ENCODE measurements at places on chromosomes 5 and 9. TPM values are rescaled to one million over a fixed set of nuclear protein-coding genes. Genes with fewer than 3 reads are reported as not detected.

Gene SKIC3
- 77.0 TPM for total RNA-seq

Gene HTR4
- total RNA-seq = not detected

GRCh38 chr9:69976152-69976551 lies 67.5 kb upstream of the MAMDC2 start:
- no peak for DNase-seq

Gene RXRA
- 39.4 TPM for total RNA-seq

GRCh38 chr5:86880785-86881492 lies 263.2 kb downstream of the COX7C start:
- peak; percentile 24 for DNase-seq

Gene ZFP2
- 9.0 TPM for total RNA-seq

GRCh38 chr9:122216138-122216797 lies 12.5 kb downstream of the LHX6 start:
- no peak for DNase-seq

DNA sequence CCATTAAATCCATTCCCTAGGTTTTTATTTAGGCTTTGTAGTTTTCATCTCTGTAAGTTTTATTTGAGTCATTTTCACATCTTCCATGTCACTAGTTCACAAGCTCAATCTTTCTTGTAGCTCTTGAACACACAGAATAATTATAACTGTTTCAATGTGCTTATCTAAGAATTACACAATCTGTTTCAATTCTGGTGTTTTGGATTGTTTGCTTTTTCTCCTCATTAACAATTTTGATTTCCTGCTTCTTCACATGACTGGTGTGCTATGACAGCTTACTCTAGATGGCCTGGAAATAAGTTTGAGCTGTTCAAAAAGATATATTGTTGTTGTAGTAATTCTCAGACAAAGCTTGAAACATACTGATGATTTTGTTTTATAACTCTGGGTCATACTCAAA lies 1974.1 kb upstream of the NUDT12 start:
- DNase-seq = no peak

DNA sequence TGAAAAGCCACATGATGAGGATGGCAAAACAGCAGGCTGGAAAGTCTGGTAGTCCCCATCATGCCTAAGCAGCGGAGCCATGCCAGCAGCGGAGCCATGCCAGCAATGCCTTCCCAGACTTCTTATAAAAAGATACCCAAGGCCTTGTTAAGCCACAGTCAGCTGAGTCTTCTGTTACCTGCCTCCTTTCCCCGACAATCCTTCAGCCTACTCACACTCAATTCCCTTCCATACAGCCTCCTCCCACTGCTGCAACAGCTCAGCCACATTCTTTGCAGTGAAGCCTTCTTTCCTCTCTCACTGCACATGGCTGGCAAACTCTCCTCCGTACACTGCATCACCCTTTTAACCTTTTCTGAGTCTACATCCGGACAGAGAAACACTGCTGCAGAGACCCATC lies 114.9 kb downstream of the AUH start:
- DNase-seq = no peak

DNA sequence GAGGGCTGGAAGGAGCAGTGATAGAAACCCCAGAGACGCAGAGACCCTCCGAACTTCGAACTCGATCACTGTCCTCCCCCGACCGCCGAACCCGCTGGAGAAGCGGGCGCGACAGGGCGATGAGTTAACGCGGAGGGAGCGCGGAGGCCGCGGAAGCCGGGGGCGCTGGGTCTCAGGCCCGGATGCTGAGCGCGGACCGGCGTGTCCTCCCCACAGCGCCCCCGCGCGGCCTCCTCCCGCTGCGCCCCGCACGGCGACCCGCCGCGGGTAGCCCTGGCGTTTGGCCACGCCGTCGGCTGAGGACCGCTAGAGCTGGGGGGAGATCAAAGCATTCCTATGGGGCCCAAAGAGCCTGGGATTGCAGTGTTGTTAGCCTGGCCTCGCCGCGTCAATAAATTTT lies 7.7 kb upstream of the DMRT2 start:
- DNase-seq = no peak

Gene ANKRD31
- 0.42 TPM for total RNA-seq

- no peak for DNase-seq
These were observed 3.0 kb downstream of the RLN1 start for GRCh38 chr9:5336688-5337087.

Gene FASTKD3
- total RNA-seq = 14.5 TPM

- peak; percentile 78 for DNase-seq
These were observed 24.3 kb upstream of the RPS14 start for GRCh38 chr5:150473673-150474358.

DNA sequence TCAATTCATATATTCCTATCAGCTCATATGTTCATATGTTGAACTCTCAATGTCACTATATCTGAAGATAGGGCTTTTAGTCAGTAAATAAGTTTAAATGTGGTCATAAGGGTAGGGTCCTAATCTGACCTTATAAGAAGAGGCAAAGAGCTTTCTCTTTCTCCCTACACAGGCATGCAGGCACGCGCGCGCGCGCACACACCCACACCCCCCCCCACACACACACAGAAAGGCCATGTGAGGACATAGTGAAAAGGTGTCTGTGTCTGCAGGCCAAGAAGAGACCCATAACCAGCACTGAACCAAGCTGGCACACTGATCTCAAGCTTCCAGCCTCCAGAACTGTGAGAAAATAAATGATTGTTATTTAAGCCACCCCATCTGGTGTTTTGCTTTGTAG lies 76.0 kb downstream of the PDE4D start:
- no peak for DNase-seq

Gene WWC1
- total RNA-seq = 46.1 TPM

DNA sequence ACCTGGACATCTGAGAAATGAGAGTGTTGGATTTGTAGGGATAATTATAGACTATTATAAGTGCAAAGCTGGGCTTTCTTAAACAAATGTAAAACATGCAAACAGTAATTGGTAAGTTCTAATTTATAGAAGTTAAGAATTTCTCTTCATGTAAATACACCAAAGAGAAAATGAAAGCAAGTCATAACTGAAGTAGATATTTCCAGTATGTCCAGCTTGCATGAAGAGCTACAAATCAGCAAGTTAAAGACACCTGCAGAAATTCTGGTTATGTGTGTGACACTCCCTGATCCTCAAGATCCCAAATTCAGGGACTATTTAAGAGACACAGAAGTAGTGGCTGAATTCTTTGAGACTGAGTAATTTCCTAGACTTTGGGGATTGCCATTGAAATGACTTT lies 308.9 kb downstream of the TLE4 start:
- no peak for DNase-seq

Gene NFIB
- 110 TPM for total RNA-seq

DNA sequence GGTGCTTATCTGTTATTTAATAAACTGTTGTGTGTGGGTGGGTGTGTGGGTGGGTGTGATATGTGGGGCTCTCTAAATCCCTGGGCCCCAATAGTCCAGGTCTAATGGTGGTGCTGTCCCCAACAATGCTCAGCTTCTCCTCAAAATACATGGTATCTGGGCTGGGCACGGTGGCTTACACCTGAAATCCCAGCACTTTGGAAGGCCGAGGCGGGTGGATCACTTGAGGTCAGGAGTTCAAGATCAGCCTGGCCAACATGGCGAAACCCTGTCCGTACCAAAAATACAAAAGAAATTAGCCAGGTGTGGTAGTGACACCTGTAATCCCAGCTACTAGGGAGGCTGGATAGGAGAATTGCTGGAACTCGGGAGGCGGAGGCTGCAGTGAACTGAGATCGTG lies 4.5 kb upstream of the ORM1 start:
- DNase-seq = no peak

GRCh38 chr9:115035841-115036612 lies 81.9 kb downstream of the TNC start:
- DNase-seq = no peak

DNA sequence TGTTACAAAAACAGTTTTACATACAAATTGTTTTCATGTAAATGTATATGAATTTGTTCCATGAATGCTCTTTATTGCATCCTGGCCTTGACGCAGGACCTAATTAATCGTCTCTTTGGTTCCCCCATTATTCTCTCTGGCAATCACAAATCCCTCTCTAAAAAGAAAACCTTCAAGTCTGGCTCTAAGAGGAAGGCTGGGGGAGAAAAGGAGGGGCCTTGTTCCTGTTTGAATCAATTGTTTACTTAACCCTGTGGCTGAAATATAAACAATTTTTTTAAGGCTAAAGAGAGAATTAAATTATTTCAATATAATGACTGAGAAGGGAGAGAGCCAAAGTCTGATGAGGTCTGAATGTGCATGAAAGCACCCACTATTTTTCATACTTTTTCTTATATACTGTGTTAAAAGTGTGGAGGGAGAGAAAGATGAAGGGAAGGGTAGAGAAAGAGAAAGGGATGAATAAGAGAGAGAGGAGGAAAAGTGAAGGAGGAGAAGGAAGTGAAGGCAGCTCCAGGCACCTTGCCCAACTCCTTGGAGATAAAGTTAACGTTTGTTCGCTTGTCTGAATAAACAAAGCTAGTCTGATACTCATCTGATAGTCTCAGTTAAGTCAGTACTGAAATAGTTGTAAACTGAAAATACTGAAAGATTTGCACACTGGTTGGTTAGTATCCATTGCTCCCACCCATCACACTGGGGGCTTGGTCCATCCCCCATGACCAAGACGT lies 116.4 kb upstream of the SPDL1 start:
- peak; percentile 76 for DNase-seq

GRCh38 chr5:119948162-119948561 lies 318.8 kb downstream of the FAM170A start:
- DNase-seq = no peak

Gene TTC23L
- 7.1 TPM for total RNA-seq

Gene PCDHA9
- 0.54 TPM for total RNA-seq

- DNase-seq = no peak
These were observed 221.0 kb upstream of the KLF4 start for GRCh38 chr9:107710546-107710945.

Gene PTAR1
- total RNA-seq = 75.2 TPM

DNA sequence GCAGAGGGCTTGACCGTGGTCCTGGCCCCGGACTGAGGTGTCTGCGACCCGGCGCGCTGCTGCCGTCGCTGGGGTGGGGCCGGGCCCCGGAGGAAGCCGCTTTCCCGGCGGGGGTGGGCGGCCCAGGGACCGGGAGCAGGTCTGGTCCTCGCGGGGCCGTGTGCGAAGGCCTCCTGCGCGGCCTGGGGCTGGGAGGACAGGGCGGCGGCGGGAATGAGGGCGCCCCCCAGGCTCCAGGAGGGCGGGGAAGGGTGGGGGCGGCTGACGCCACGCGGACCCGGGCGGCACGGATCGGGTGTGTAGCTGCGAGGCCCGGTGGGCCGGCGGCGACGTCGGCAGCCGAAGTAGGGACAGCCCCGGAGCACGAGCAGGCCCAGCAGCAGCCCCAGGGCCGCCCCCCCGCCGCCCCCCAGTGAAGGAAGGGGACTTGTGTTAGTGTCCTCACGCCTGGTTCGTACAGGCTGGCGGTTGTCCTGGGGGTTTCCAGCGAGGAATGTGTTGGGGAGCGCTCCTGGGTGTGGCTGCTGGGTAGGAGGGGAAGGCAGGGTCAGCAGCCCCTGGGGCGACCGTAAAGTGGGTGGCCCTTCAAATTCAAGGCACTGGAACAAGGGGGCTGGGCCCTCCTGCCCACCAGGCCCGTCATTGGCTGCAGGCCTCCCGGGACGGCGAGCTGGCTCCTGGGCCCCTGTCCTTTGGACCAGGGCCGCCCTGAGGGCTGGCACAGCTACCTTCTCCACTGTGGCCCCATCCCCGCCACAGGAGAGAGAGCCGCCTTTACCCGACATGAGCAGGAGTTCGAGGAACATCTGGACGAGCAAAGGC lies 597 bp upstream of the TMEM250 start:
- DNase-seq = peak; percentile 73

Gene FAM53C
- 17.8 TPM for total RNA-seq

DNA sequence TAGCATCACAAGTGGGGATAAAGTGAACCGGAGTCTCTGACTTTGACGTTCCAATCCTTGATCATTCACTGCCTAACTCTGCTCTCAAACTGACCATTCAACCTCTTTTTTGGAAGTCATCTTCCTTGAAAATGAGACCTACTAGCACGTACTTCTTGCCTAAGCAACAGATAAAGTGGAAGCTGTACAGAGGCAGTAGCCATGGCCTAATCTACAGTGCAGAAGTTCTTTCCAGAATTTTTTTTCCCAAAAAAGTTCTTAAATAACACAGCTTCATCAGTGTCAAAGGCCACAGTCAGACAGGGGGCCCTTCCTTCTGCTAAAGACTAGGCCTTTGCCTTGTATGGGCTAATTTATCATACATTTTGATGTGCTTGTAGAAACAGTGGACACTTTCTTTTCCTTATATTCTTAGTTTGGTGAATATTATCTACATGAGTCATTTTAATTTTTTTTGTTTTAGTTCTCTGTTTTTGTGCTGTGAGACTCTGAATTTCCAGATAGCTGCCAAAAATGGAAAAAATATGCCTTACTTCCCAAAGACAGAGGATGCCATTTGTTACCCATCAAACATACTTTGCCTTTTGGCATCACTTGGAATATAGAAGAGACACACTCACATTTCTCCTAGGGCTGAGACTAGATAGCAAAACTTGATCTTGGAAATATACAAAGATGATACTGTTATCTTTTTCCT lies 96.3 kb upstream of the VCAN start:
- no peak for DNase-seq

Gene TMC1
- total RNA-seq = 0.13 TPM

GRCh38 chr5:161686149-161686548 lies 628 bp downstream of the GABRA6 start:
- no peak for DNase-seq

Gene FAM170A
- total RNA-seq = not detected

- DNase-seq = peak; percentile 17
These were observed 1.7 kb downstream of the SMIM3 start for GRCh38 chr5:150780187-150780692.

- DNase-seq = peak; percentile 19
These were observed 22.0 kb upstream of the MAPK9 start for GRCh38 chr5:180313677-180314505.

DNA sequence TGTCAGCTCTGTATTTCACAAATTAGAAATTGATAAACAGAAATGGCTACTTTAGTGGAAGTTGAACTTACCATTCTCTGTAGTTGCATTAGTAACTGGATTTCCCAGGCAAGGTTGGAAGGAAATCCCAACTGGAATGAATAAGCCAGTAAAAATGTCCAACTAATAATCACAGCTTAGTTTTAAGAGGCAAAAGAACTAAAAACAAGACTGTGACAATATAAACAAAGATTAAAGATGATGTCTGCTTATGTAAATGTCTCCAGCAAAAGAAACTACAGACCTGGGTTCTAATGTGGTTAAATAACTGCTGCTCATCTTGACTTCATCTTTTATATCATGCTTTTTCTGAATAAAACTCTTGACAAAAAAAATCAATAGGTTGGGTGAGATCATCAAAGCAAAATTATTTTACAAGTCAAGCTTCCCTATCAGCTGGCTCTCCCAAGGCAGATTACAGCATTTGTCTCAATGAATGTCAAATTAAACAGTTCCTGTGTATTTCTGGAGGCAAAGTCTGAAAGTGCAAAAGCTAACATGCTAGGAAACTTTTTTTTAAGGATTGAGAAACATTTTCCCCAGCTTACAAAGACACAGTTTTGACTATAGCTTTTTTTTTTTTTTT lies 62.3 kb upstream of the HMHB1 start:
- DNase-seq = no peak

Gene PDGFRB
- 101 TPM for total RNA-seq

- no peak for DNase-seq
These were observed 31.3 kb downstream of the ZFAND5 start for GRCh38 chr9:72333709-72334108.
